ENCODE measurements at places on chromosomes 1 and 21. TPM values are rescaled to one million over a fixed set of nuclear protein-coding genes. Genes with fewer than 3 reads are reported as not detected.

CELA3A gene
- total RNA-seq, result not detected

- no peak for DNase-seq
Measured at GRCh38 chr1:15444468-15445389, 6.5 kb downstream of the CTRC start.

JAK1 gene
- total RNA-seq, result 67.8 TPM

- DNase-seq, result no peak
Measured at GRCh38 chr1:233105225-233105624, 154.8 kb downstream of the NTPCR start.

DNA sequence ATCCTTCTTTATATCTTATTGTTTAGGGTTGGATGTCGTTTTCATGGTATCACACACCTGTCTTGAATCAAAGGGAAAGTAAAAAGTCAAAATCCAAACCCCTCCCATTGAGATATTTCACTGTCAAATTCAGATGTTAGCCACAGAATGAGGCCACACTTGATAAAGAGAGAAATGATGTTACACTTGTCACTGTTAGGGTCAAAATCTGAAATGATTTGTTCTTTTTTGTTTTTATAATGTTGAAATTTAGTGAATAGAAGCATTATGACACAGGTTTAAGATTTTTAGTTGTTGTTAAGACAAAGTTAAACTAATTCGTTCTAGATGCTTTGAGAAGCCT, 13.1 kb downstream of the NFIA start:
- DNase-seq, result no peak

DNA sequence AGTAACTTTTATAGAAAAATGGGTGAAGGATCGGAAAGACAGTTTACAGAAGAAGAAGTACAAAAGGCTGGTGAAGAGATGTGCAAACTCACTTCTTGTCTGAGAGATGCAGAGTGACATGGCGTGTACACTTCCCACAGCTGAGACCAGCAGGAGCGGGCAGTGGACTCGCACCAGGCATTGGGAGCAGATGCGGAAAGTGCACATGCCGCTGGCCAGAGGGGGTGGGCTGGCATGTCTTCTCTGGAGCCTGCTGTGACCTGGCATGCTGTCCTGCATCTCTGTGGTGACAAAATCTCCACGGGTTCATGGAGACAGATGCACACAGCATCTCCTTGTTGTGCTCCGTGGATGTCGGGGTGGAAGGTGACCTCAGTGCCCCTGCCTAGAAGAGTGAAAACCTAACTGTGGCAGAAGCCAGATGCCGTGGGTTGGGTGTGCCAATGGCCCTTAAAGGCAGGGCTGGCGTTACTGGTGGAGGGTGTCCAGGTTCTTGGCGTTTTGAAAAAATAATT, 128.6 kb upstream of the COL6A1 start:
- no peak for DNase-seq

DNA sequence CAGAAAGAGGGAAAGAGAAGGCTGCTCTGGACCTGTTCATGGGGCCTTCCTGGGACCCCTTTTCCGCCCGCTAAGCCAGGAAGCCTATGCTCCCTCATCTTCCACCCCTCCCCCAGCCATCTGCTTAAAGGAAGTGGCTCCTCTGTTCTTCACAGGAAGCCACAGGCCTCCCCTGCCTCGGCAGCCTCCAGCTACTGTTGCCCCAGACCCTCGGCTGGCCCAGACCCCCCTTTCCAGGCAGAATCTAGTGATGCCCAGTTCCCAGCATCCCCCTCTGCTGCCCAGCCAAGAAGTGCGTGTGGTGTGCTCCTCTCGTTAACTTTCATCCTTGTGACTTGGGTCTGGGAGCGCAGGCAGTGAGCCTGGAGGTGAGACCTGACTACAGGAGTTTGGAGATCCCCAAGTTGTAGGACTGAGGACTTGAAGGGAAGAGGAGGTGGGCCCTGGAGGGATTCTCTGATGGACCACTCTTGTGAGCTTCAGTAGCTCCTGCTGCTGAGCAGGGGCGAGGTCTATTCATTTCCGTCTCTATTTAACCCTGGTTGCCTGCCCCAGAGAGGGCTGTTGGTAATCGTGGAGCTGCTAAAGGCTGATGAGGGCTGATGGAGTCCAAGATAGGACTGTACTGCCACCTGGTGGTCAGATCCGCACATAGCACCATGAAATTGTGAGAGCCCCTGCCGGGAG, 9.1 kb downstream of the IFI6 start:
- DNase-seq, result peak; percentile 87

DNA sequence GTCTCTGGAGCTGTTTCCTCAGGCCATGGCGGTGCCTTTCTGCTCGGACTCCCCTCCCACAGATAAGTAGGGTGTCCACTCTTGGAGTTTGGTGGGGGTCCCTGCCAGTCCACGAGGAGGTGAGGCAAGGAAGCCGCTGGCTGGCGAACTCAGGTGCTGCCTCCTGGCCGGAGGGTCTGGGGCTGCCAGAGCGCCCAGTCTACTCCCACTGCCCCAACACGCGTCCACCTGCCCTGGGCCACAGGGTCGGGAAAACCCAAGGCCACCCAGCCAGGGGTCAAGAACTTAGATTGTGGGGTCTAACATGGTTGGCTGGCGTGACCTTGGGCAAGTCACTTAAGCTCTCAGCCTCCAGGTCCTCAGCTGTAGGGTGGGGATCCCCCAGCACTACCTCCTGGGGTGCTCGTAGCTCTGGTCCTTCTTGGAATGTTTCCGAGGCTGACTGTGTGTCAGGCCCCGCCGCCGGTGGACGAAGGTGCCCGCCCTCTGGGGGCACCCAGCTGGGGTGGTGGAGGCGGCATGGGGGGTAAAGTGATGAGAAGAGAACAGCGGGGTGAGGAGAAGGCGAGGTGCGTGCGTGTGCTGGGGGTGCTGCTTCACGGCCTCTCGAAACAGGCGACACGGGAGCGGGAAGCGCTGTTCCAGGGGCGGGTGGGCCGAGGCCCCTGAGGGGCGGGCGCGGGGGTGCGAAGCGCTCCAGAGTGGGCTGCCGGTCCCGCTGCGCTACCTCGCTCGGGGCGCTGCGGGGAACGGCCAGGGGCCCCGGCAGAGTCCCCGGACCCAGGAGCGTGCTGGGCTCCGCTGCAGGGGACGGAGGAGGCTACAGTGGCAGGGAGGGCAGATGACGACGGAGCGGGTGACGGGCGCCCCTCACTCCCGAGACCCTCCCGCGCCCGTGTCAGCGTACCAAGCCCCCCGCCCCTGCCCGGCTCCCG, 1.2 kb downstream of the SH2D5 start:
- no peak for DNase-seq

Data from G401 (cell line).